Astrocyte of the cerebellum (primary cell): ENCODE measurements at places on chromosomes 2 and 18.

DNA sequence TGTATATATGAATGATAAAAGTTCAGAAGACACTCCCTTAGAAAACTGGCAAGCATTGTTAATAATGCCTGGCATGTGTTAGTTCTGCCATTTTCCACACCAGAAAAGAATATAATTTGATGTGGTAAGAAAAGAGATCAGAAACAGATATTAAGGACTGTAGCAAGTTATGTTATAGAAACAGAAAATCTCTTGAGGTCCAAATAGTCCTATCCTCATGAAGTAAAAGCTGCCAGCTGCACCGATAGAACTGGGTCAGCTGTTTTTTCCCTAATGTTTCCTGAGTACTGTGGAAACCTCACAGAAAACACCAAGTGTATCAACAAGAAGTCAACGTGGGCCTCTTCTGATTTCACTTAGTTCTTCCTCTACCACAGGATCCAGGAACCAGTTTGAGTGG lies 56.9 kb upstream of the SDC1 start:
- DNase-seq = no peak

GRCh38 chr2:227010433-227010832 lies 153.6 kb downstream of the COL4A4 start:
- no peak for DNase-seq

DNA sequence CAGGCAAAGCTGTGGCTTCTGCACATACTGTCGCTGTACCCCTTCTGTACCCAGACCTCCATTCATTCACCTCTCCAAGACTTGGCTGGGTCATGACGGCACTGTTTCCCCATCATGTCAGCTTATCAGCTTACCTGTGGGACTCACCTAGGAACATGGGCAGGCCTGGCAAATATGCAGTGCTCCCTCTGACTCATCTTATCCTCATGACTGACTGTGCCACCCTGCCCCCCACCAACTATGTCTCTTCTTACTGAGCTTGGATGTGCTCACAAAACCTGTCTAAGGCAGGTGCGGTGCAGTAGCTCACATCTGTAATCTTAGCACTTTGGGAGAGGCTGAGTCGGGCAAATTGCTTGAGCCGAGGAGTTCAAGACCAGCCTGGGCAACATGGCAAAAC lies 152.4 kb downstream of the MGAT5 start:
- no peak for DNase-seq

DNA sequence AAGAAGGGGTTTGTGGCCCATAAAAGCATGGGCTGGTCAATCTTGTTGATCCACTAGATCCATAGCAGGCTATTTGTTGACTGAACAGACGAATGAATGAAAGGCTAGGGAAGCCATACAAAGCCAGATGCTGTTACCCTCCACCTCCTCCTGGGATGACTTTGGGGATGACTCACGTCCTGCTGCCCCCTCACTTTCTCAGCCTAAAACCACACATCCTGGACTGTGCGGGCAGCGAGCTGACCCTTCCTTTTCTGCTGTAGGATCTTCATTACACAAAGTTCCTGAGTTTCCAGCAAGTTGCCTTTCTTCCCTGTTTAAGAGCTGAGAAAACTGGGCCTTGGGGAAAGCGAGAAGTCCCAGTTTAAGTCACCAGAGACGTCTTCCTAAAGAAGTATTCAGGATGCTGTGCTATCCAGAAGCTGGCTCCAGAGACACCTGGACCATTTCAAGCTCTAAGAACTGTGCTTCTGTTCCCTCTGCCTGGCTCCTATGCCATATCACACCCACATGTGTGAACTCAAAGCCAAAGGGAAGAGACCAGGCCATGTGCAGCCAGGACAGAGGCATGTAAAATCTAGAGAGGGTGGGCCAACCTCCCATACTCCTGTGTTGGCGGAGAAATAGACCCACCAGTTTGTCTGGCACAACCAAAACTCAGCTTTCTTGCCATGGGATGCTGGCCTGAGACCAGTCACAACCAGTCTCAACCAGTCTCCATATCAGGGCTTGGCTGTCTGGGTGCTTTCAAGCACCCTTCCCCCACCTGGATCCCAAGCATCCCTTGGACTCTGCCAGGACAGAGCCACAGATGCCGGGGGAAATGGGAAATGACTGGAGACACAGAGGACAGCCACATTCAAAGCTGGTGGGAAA lies 4.7 kb upstream of the SLC20A1 start:
- DNase-seq = no peak

DNA sequence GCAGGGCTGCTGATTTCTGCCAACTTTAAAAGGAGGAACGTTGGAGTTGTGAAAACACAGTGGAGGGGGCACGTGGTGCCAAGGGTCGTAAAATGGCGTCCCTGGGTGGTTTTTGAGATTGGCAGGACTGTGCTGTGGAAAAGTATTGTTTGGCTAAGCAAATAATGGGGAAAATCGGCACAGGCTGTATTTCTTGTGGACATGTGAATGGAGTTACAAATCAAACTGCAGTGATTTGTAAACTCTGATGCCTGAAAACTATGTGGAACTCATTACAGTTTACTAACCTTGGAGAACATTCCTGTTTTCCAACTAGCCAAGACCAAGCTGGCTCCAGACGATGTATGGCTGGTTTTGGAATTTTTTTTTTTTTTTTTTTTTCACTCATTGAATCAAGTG lies 68.7 kb downstream of the KCTD1 start:
- DNase-seq = no peak

- no peak for DNase-seq
Observed at GRCh38 chr2:20156836-20157192, 68.1 kb downstream of the SDC1 start.

DNA sequence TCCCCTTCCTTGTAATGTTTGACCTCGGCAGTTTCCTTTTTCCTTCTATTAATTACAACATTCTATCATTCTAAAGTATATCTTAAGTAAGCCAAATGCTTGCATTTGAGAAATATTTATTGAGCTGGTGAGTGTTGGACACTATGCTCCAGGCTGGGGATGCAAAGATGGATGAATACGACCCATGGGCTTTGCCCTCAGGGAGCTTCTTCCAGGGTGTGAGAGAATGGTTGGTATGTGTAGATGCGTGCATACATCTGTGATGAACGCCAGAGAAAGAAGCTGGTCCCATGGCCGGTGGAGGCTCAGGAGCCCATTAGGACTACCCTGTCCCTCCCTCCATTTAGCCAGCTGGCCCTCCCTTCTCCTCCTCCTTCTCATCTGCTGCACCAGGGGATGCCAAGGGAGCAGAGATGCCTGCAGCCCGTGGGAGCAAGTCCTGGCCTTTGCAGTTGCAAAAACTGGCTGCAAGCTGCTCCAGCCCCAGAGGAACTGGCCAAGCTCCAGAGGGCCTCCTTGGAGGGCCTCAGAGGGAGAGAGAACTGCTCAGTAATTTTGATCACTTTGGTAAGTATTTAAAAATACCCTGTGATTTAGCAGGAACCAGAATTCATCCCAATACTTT lies 65.7 kb upstream of the FOSL2 start:
- DNase-seq = no peak

DNA sequence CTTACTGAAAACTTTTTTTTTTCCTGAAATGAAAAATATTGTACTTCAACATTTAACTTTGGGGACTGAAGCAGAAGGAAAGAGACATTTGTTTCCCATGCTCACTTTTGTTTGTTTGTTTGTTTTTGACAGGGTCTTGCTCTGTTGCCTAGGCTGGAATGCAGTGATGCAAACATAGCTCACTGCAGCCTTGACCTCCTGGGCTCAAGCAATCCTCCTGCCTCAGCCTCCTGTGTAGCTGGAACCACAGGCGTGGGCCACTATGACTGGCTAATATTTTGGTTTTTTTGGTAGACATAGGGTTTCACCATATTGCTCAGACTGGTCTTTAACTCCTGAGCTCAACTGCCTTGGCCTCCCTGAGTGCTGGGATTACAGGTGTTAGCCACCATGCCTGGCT lies 70.9 kb upstream of the SPTBN1 start:
- DNase-seq = no peak

DNA sequence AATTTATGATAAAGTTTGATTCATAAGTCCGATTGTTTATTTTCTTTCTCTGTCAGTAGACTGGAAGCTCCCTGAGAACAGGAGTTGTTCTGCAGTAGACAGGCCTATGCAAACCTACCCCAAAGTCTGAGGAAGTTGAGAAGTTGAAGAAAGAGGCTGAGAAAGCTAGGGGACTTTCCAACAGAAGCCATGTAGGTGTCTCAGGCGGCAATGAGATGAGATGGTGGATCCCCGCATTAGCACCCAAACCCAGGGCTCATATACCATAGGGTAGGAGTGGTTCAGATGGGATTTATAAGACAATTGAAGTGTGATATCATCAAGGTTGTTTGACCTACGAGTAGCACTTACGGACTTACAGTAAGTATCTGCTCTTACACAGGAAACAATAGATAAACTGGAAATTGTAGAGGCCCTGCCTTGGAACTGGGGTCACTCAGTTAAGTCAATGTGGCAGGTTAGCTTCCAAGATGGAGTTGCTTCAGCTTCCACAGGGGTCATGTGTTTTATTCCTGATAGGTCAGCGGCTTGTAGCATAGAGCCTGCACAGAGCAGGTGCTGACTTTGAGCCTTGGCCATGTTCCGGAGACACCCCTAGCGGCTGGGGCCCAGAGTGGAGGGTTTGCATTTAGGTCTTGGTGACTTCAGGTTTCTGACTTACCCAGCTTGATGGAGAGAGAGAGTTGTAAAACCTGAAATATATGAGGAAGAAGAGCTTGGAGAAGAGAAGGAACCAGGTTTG lies 2.3 kb upstream of the PSD4 start:
- no peak for DNase-seq

DNA sequence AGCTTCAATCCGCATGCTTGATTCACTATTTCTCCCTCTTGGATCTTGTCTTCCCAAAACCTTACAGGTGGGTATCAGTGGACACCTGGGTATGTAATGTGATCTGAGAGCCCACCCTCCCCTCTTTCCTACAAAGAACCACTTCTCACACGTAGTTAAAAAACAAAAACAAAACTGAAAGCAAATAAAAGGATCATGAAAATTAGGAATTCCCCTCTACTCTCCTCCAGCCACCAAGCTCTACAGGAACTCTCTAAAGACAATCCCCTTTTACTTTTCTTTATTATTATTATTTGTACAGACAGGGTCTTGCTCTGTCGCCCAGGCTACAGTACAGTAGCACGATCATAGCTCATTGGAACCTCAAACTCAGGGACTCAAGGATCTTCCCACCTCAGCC lies 40.8 kb upstream of the MYO1B start:
- DNase-seq = no peak

- DNase-seq = no peak
Observed at GRCh38 chr18:56096861-56097260, 508.9 kb upstream of the TCF4 start.

DNA sequence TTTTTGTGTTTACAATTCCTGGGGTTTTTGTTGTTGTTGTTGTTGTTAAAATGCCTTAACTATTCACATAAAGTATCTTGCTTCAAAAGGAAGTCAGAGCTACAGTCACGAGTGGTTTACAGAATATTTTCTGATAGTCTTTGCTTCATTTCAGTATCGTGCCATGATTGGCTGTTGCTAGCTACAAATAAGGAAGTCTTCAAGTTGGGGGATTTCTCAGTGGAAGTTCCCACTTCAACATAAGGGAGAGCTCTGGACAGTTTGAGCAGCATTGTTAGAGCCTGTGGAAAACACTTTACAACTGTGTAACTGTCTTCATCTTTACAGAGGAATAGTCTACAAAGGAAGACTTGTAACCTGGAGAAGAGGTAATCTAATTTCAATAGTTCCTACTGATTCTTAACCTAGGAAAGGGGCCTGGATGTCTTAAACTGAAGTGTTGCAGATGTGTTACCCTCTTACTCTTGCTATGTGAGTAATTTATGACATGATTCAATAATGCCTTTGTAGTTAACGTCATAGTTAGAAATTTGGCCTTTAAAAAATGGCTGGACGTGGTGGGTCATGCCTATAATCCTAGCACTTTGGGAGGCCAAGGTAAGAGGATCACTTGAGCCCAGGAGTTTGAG lies 23.4 kb upstream of the TANK start:
- no peak for DNase-seq

DNA sequence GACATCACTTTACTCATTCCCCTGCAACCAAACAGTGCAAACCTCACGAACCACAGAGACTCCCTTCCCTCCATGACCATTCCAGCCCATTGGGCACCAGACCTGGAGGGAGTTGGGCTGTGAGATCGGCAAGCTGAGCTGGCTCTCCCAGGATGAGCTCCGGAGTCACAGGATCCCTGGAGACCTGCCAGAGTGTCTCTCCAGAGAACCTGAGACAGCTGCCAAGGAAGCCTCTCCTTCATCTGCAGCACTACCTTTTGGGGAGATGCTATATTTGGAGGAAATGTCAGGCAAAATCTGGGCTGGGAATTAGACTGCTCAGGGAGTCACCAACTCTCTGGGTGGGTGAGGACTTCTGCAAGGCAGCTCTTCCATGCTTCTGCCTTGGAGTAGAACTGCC lies 417.4 kb downstream of the TNS1 start:
- no peak for DNase-seq

- DNase-seq = no peak
Observed at GRCh38 chr2:147916067-147916466, 71.2 kb downstream of the ACVR2A start.

DNA sequence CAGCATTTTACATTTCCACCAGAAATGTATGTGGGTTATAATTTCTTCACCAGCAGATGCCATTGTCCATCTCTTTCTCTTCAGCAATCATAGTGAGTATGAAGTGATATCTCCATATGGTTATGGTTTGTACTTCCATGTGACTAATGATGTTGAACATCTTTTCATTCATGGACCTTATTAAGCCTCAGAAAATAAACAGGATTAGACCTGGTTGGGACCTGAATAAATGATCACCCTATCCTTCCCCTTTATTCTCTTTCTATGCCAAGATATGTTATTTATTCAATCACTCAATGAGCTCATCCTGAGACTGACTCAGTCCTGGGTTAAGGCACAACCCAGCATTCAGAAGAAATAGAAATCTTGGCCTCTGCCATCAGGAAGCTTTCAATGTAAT lies 86.6 kb downstream of the ANTXR1 start:
- no peak for DNase-seq

GRCh38 chr18:25299426-25300300 lies 52.3 kb downstream of the ZNF521 start:
- no peak for DNase-seq

DNA sequence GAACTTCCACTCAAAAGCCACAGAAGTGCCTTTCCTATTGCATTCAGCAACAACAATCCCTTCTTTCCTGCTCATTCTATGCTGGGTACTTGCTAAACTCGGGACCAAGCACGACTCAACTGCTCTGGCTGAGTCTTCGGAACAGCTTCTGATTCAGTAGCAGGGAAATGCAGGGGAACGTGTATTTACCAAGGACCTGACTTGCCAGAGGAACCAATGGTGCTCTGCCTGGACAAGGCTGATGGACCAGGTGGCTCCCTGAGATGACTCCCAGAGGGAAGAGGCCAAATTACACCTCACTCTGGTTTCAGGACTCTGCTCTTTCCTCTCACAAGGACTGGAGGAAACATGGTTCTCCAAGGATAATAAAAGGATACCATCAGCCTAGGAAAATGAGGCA lies 12.2 kb downstream of the CXCR2 start:
- DNase-seq = no peak
